ENCODE measurements at places on chromosomes 2 and 18.
A peak's percentile ranks its signal among the peaks of the same experiment; 100 is the strongest.

- H3K4me1 ChIP-seq: peaks cover 10% of the 10 kb centered on the region
- H3K36me3 ChIP-seq: peaks cover 80% of the 10 kb centered on the region
- H3K27me3 ChIP-seq: no peaks in the 10 kb centered on the region
- DNase-seq: no peak
These were observed 51.9 kb downstream of the CEP192 start for GRCh38 chr18:13043066-13043465.

DNA sequence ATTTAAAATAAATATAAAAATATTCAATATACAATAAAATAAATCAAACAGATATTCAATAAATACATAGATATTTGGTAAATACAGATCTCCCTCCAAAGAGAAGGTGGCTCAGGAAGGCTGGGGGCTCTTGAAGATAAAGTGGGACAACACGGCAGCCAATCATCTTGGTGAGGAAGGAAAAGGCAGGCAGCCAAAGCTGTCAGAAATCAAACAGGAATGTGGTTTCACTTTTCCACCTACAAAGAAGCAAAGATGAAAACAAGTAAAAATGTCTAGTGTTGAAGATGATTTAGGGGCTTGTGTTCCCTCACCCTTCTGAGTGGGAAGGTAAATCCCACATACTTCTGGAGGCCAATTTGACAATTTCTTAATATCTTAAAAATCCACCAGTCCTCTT is 85.7 kb downstream of the B3GNT2 start:
- no peaks in the 10 kb centered on the region for H3K36me3 ChIP-seq
- H3K27ac ChIP-seq: no peak overlapping the region
- H3K27me3 ChIP-seq: peaks cover 3% of the 10 kb centered on the region
- H3K4me3 ChIP-seq: no peak overlapping the region
- H3K4me1 ChIP-seq: no peaks in the 10 kb centered on the region

DNA sequence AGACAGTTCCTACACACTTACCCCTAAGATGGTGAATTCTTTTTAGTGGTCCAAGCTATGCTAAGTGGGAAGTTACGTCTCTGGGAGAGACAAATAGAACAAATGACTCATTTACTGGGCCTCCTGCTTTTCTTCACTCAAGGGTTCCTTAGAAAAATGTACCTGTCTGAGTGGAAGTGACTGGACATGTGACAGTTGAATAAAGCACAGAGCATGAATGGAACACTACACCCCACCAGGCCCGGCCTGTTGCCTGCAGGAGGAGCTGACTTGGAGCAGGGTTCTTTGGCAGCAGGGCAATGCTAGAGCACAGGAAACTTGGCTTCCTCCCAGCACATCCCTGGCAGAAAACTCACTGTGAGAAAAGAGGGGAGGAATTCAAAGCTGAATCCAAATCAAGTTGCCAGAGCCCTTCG is 451.0 kb upstream of the SETBP1 start:
- no peak for DNase-seq
- no peaks in the 10 kb centered on the region for H3K36me3 ChIP-seq
- no peaks in the 10 kb centered on the region for H3K27me3 ChIP-seq
- H3K4me3 ChIP-seq: no peak overlapping the region

DNA sequence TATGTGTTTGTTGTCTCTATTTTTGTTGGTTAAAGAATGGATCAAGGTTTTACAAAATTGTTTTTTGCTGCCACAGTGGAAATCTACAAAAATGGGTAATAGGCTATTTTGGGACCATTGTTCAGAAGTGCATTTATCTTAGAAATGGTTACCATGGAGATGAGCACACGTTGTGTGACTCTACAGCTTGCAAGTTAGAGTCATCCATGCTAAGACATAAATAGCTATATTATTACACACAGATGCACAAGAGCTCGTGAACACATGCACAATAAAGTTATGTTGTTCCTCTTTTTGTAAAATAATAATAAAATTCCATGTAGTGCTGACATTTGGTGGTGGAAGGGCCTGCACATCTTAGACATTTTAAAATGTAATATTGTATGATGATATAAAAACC is 15.5 kb upstream of the DUSP19 start:
- peaks cover 7% of the 10 kb centered on the region for H3K27me3 ChIP-seq
- no peak for DNase-seq
- no peak overlapping the region for H3K27ac ChIP-seq
- H3K4me1 ChIP-seq: peaks cover 6% of the 10 kb centered on the region

DNA sequence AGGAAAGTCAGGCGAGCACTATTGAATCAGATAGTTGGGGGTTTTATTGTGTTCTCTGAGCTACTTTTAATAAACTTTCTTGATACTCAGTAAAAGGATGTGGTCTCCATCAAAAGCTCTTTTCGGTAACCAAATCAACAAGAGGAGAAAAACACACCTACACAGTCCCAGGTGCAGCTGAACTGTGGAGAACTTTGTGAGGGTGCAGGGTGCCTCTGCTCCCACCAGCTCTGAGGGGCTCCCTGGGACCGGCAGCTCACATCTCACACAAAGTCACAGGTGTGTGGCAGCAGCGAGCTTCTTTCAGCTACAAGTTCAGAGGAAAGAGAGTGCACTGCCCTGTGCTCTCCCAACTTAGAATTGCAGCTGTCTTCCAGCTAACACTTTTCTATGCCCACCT is 650.4 kb downstream of the RNF144A start:
- peaks cover 63% of the 10 kb centered on the region for H3K4me1 ChIP-seq
- peak overlapping the region; percentile 37 for H3K4me3 ChIP-seq
- peaks cover 61% of the 10 kb centered on the region for H3K36me3 ChIP-seq

GRCh38 chr2:143128681-143129580 is at the start of gene ARHGAP15:
TSS of gene ARHGAP15 (plus strand) at chr2:143129419.
- peaks cover 34% of the 10 kb centered on the region for H3K4me1 ChIP-seq
- H3K27me3 ChIP-seq: no peaks in the 10 kb centered on the region
- peaks cover 22% of the 10 kb centered on the region for H3K36me3 ChIP-seq
- H3K4me3 ChIP-seq: peak within 1 kb of the TSS; percentile 75
- H3K27ac ChIP-seq: peak within 1 kb of the TSS; percentile 99
- DNase-seq: peak; percentile 66

DNA sequence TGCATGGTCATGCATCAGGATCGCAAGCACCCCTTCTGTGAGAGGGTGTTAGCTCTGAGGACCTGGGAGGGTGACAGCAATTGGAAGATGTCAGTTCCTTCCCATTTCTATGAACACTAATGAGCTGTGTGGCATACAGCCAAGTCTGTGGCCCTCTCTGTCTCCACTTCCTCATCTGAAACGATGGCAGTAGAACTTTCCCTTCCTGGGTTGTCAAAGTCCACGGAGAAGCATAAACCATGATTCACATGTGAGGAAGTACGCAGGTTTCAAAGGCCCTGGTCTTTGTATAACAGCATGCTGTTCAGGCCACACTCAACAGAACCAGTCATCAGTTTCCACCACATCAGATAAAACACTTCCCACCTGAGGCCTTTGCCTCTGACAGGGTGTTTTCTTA is 167.4 kb upstream of the RAB6C start:
- peaks cover 3% of the 10 kb centered on the region for H3K4me1 ChIP-seq
- DNase-seq: no peak
- no peak overlapping the region for H3K4me3 ChIP-seq
- peaks cover 16% of the 10 kb centered on the region for H3K27me3 ChIP-seq
- no peak overlapping the region for H3K27ac ChIP-seq

All from activated T-helper 2 cell treated with anti-CD3 and anti-CD28 coated beads, Interferon-gamma antibody, Interleukin-2, Interleukin-4, amounts not matched to agents 10 μg/mL and 5 μg/mL and 100 μg/mL, durations not matched to agents 14 hours and 24 hours and 36 hours (primary cell).